WTC11 (cell line): ENCODE measurements at places on chromosomes 12 and 14. TPM values are rescaled to one million over a fixed set of nuclear protein-coding genes. Genes with fewer than 3 reads are reported as not detected.

Gene CLSTN3
- total RNA-seq, result 23.7 to 28.2 TPM (median 24.7 TPM) in 3 replicates

GRCh38 chr12:16118586-16118985, 158.9 kb downstream of the SLC15A5 start:
- H3K36me3 ChIP-seq, result no peaks in the 10 kb centered on the region
- H3K27me3 ChIP-seq, result no peaks in the 10 kb centered on the region
- H3K27ac ChIP-seq, result peak overlapping the region; percentile 87
- peaks cover 26% of the 10 kb centered on the region for H3K4me1 ChIP-seq

- H3K4me1 ChIP-seq, result peaks cover 4% of the 10 kb centered on the region
- H3K27ac ChIP-seq, result no peak overlapping the region
- DNase-seq, result no peak
- no peaks in the 10 kb centered on the region; the same call in 1 of the 2 replicates for H3K27me3 ChIP-seq
Observed at GRCh38 chr12:104276273-104277131, 27.0 kb upstream of the EID3 start.

Gene YEATS4
- 33.3 to 37.1 TPM (median 33.5 TPM) in 3 replicates for total RNA-seq

- H3K4me3 ChIP-seq, result no peak overlapping the region
- H3K27ac ChIP-seq, result no peak overlapping the region
- no peaks in the 10 kb centered on the region for H3K36me3 ChIP-seq
- no peaks in the 10 kb centered on the region for H3K27me3 ChIP-seq
- DNase-seq, result no peak
Observed at GRCh38 chr12:131057211-131057721, 103.6 kb downstream of the ADGRD1 start.

DNA sequence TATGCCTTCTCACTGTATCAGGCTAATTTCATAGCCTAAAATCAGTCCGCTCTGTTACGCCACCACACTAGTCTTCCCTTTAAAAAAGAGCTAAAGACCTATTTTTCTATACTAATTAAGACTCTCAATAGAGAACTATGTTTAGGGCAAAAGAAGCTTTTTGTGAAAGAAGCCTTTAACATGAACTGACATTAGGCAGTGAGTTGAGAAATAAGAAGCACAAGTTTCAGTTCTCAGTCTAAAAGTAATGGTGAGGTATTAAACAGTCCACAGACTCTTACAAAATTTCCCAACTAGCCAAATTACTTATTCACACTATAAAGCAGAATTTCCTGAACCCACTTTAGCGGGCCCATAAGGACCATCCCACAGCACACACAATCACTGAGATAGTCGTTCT, 93.7 kb downstream of the SOX5 start:
- no peak overlapping the region for H3K27ac ChIP-seq
- no peak overlapping the region for H3K4me3 ChIP-seq
- no peak for DNase-seq
